Thoracic aorta (tissue), 2 donors: ENCODE measurements at places on chromosomes 5 and 9. TPM values are rescaled to one million over a fixed set of nuclear protein-coding genes. Genes with fewer than 3 reads are reported as not detected.

The FOXD4L4 gene
- total RNA-seq, result not detected

GRCh38 chr9:91159664-91160121, 202.0 kb downstream of the AUH start:
- DNase-seq, result no peak
- no peaks in the 10 kb centered on the region for H3K4me1 ChIP-seq
- no peak overlapping the region for H3K27ac ChIP-seq
- H3K36me3 ChIP-seq, result no peaks in the 10 kb centered on the region
- peak overlapping the region; percentile 53 for H3K4me3 ChIP-seq

GRCh38 chr5:54227759-54228158, 82.6 kb downstream of the ARL15 start:
- no peaks in the 10 kb centered on the region for H3K4me1 ChIP-seq
- no peaks in the 10 kb centered on the region for H3K27me3 ChIP-seq
- no peak overlapping the region for H3K27ac ChIP-seq
- DNase-seq, result no peak
- no peaks in the 10 kb centered on the region for H3K36me3 ChIP-seq
- H3K4me3 ChIP-seq, result no peak overlapping the region

The SPINK7 gene
- not detected for total RNA-seq

DNA sequence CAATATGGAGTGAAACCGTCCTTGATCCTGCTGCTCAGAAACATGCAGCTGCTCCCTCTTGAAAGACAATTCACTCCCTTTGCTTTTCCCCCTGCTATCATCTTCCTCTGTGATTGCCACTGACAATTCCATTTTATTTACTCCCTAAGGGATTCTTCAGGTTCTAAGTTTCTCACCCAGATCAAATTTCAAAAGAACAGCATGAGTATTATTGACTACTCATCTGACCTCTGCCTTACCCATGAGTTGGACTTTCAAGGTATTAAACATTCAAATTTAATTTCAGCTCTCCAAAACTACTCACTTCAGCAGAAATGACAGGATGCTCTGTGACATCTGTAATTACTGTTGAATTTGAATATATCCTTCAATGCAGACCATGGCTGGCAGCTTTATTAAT, 236.5 kb upstream of the HAPLN1 start:
- peak overlapping the region; percentile 34 for H3K27ac ChIP-seq
- H3K4me1 ChIP-seq, result peaks cover 24% of the 10 kb centered on the region
- DNase-seq, result no peak

DNA sequence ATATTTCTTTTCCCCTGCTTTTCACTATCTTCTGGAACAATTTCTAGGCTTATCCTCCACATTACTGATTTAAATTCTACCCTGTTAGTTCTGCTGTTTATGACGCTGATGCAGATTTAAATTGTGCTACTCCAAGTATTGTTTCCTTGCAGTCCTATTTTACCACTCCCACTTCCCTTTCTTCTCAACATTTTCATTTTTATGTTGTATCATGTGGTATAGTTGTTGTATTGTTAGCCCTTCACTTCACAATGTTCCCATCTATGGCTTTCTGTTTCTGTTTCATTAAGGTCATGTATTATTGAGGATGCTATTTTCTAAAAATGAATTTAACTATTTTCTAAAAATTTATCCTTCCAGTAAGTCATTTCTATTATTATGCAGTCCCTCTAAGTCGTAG, 254.4 kb downstream of the NDUFS4 start:
- H3K36me3 ChIP-seq, result no peaks in the 10 kb centered on the region
- H3K4me1 ChIP-seq, result no peaks in the 10 kb centered on the region
- H3K27me3 ChIP-seq, result no peaks in the 10 kb centered on the region
- H3K27ac ChIP-seq, result no peak overlapping the region
- H3K4me3 ChIP-seq, result no peak overlapping the region

DNA sequence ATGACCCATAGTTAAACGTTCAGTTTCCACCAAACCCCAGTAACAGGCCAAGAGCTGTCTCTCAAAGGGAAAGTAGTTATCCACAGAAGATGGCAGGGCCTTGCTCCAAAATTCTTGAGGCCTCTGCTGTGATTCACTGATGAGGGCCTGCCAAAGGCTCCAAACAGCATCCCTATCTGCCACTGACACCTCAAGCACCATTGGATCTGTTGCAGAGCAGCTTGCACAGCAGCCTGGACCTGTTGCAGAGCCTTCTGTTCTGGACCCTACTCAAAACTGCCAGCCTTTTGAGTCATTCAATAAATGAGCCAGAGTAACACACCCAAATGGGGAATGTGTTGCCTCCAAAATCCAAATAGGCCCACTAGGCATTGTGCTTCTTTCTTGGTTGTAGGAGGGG, 741.5 kb upstream of the RGMB start:
- H3K4me3 ChIP-seq, result no peak overlapping the region
- no peaks in the 10 kb centered on the region for H3K36me3 ChIP-seq
- DNase-seq, result no peak
- H3K4me1 ChIP-seq, result no peaks in the 10 kb centered on the region
- no peak overlapping the region for H3K27ac ChIP-seq

The CARD9 gene
- total RNA-seq, result 6.6 TPM

The ELAVL2 gene
- not detected for total RNA-seq

The PPP2R2B gene
- 9.5 TPM for total RNA-seq

The NMUR2 gene
- not detected for total RNA-seq

DNA sequence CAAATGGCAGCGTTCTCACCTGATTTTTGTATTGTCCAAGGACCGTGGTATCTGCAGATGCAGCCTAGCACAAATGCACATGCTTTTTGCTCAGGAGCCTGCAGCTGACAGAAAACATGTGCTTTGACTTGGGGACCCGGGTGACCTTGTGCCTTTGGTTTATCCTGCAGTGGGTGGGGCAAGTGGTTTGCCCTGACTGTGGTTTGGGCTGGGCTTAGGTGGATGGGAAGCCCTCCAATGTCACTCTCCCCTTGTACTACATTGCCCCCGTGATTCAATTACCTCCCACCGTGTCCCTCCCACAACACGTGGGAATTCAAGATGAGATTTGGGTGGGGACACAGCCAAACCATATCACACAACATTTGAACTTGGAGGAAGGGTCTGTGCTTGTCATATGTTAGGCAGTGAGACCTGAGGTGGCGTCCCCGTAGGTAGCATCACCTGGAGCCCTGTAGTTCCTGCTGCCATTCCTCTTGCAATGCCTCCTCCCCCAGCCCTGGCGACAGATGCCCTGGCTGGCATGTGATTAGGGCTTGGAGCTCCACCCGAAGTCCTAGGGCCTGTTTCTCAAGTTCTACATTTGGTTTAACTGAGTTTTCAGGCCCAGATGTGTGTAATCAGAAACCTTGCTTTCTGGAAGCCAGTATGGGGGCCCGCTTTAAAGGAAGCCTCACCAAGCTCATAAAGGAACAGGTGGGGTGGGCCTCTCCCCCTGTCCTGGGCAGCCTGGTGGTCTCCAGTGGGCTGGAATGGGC, 2.1 kb downstream of the ANKRD33B start:
- H3K4me1 ChIP-seq, result peaks cover 41% of the 10 kb centered on the region
- H3K27me3 ChIP-seq, result no peaks in the 10 kb centered on the region
- no peak for DNase-seq
- H3K4me3 ChIP-seq, result peak overlapping the region; percentile 89

DNA sequence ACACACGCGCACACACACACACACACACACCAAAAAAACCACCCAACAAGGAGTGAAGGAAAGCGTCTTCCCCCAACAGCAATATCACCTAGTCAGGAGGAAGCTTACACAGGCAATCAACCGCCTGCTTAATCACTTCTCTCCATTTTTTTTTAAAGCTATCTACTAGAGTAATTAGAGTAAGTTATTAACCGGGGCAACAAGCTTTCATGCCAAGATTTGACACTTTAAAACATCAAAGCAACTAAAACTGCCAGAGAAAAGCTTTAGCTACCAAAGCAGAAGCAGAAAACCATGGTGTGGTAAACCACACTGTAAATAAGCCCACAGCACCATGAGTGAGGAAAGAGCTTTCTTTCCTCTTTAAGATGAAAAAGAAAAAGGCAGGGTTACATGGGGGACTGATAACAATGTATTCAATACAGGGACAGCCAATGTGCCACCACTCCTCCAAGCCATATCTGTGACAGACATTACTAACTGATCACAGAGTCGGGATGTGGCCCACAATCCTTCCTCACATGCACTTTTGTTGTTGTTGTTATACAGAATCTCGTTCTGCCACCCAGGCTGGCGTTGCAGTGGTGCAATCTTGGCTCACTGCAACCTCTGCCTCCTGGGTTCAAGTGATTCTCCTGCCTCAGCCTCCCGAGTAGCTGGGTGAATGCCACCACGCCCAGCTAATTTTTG, 282.1 kb downstream of the CRB2 start:
- no peaks in the 10 kb centered on the region for H3K36me3 ChIP-seq
- H3K27ac ChIP-seq, result no peak overlapping the region
- H3K4me3 ChIP-seq, result peak overlapping the region; percentile 10

DNA sequence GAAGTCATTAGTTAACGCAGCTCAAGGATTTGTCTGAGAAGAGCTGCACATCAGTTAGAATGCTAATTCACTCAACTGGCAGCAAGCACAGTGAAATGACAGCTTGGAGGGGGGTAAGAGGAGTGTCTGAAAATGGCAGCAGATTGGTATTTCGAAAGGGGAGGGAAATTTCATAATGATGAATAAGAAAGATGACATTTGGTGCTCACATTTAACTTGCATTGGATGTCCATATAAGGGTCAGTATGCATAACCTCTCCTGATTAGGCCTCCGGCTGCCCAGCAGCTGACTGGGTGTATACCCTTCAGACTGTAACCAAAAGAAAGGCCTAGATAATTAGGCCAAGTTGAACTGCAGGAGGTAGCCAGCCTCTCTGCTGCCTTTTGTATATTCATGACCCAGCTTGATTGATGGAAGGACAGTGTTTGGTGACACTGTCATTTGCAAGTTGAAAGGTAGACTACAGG, 131.0 kb downstream of the PBX3 start:
- no peak overlapping the region for H3K27ac ChIP-seq
- H3K36me3 ChIP-seq, result no peaks in the 10 kb centered on the region
- H3K4me1 ChIP-seq, result no peaks in the 10 kb centered on the region
- H3K27me3 ChIP-seq, result no peaks in the 10 kb centered on the region
- DNase-seq, result no peak

DNA sequence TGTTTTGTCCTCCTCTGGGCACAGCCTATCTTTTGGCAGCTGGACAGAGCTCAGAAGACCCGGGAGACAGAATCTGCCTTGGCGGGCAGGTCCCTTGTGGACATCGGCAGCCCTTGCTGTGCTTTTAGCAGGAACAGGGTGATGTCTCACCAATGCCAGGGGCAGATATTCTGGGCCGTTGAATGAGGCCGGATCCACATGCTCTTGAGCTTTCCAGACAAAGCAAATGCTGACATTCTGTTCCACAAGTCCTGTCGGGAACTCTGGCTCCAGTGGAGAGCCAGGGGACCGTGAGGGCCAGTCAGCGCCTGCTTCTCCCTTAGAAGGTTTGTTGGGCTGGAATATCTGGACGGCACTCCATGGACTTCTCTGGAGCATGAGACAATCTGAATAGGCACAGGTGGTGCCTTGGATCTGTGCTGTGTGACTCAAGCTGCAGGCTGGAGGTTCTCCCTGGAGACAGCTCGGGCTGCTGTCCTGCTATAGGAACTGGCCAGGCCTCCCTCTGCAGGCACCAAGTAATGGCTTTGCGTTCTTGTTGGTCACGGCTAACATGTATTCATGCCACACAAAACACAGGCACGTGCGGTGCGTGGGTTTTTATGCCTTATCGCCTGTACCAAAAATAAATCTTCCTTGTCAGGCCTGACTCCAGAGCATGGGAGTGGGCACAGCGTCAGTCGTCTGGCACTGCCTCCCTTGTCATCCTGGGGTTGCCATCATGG, 80.3 kb downstream of the GADD45G start:
- no peaks in the 10 kb centered on the region for H3K27me3 ChIP-seq
- DNase-seq, result peak; percentile 45
- peaks cover 18% of the 10 kb centered on the region for H3K4me1 ChIP-seq
- no peaks in the 10 kb centered on the region for H3K36me3 ChIP-seq
- peak overlapping the region; percentile 77 for H3K27ac ChIP-seq

The GABBR2 gene
- total RNA-seq, result not detected

DNA sequence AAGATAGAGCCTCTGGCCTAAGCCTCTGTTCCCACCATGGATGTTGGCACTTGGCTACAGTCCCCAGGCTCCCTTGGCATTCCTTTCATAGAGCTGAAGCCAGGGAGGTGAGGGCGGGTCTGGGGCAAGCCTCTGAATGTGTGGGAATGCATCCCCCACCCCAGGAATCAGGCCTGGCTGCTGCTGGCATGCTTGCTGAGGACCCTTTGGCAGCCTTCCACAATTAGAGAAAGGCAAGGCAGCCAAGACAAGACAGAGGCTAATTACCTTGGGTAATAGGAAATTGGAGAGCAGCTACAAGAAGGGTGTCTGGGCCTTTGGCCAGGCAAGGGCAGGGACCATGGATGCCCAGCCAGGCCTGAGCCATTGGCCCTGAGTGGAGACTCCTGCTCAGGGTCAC, 204.4 kb upstream of the TRIM32 start:
- H3K27me3 ChIP-seq, result no peaks in the 10 kb centered on the region
- H3K4me1 ChIP-seq, result no peaks in the 10 kb centered on the region
- H3K4me3 ChIP-seq, result no peak overlapping the region
- no peaks in the 10 kb centered on the region for H3K36me3 ChIP-seq
- no peak for DNase-seq
- H3K27ac ChIP-seq, result peak overlapping the region; percentile 35

The NR2F1 gene
- 3.4 TPM for total RNA-seq

The NXNL2 gene
- 1.8 TPM for total RNA-seq

DNA sequence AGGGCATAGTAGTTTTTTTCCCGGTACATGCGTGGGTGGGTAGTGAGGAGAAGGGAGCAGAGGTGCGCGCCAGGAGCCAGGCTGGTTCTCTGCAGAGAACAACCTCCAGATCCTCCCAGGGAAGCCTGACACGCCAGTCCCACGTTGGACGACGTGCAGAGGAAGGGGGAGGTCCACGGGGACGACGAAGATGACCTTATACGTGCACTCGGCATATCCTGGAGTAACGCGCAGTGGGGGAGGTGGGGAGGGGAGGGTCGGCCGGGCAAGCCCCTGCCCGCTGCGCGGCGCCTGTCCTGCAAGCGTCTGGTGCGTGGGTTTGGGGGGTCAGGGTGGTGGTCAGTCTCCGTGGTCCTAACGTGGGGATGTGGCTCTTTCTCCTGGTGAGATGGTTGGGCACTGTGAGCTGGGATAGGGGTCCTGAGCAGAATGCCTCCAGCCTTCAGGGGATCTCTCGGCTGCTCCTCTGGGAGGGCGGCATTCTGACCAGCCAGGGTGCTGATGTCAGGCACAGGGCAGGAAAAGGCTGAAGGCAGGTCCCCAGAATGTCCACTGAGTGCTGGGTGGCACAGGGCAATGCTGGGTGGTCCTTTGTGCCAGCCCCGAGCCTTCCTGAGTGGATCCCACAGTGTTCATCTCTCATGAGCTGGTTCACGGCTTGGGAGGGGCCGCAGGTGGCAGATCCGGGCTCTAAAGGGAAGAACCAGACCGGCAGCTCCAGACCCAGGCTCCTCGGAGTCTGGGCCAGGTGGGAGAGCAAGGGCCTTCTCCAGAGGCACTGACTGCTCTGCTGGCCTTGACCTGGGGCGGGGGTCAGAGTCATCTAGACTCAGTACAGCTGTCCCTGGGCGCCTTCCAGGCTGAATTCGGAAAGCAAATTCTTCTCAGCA, 10.5 kb upstream of the SCGB3A1 start:
- H3K4me3 ChIP-seq, result no peak overlapping the region
- DNase-seq, result no peak
- H3K4me1 ChIP-seq, result no peaks in the 10 kb centered on the region
- H3K36me3 ChIP-seq, result no peaks in the 10 kb centered on the region

- DNase-seq, result no peak
- peaks cover 35% of the 10 kb centered on the region for H3K4me1 ChIP-seq
- peaks cover 34% of the 10 kb centered on the region for H3K36me3 ChIP-seq
- no peak overlapping the region for H3K4me3 ChIP-seq
Measured at GRCh38 chr9:130890870-130891687, 5.5 kb downstream of the QRFP start.

The NME5 gene
- total RNA-seq, result not detected
